ENCODE measurements at places on chromosomes 2 and 18.

GRCh38 chr2:138415985-138416384 lies 85.6 kb upstream of the SPOPL start:
- DNase-seq = no peak

DNA sequence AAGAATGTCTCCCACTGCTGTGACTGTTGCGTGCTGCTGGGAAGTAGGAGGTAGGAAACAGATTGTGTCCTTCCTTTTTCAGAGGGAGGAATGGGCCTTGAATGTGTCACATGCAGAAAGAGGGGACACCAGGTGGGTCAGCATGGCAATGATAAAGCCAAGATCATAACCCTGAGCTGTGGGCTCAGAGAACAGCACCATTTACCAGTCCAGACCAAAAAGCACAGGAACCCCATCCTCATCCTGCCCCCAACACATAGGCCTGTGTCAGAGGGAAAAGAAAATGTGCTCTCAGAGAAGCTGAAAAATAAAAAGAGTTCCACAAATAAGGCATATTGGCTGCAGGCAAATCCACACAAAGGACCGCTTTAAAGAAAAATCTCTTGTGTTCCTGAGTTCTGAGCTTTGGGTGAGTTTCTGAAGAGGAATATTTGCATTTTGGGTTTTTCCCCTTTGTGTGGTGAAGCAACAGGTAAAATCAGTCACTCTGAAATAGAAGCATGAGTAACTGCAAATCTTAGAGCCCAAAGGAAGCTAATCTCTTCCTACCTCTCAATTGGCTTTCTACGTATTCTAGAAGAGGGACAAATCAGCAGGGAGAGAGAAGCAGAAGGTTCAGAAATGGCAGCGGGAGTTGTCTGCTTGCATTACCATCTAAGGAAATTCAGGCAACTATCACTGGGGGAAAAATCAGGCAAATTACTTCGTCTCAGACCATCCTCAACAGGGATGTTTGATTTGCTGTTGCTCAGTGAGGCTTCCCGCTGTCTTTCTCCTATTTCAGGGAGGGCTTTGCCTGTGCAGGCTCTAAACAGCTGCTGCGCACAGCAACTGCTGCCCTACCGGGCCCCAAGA lies 106.8 kb downstream of the BCL11A start:
- DNase-seq = no peak

- DNase-seq = no peak
These were observed 76.5 kb upstream of the APCDD1 start for GRCh38 chr18:10377956-10378355.

GRCh38 chr2:100744589-100744988 lies 75.3 kb upstream of the NPAS2 start:
- DNase-seq = no peak

GRCh38 chr2:241323778-241324177 lies 8.1 kb downstream of the SEPTIN2 start:
- DNase-seq = no peak

- DNase-seq = no peak
These were observed 17.7 kb downstream of the ADNP2 start for GRCh38 chr18:80126797-80127196.

DNA sequence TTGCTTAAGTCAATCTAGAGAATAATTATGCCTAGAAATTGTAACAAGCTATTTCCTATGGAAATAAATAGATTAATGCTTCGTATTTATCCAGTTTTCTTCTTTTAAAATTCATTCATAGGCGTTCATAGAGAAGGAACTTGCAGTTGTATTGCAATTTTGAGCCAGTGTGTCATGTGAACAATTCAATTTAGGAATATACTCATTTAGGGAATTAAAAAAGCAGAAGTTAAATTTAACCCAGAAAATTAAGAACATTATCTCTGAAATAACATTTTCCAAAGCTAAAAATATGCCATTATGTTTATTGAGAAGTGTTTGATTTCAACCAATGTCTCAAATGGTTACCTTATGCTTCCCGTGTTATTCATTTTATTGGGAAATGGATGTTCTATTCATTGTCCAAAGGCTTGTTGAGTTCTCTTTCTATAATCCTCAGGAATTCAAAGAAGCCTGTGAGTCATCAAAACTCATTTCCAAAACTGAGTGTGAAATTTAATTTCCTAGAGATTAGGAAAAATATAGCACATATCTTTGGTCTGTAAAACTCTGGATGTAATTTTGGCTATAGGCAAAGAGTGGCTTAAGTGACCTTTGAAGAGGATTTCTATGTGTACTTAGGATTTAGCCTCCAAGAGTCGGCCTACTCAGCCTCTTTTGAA lies 99.7 kb downstream of the SLC8A1 start:
- no peak for DNase-seq
